Tibial nerve (tissue), 4 donors: ENCODE measurements at places on chromosomes 12 and 14.

DNA sequence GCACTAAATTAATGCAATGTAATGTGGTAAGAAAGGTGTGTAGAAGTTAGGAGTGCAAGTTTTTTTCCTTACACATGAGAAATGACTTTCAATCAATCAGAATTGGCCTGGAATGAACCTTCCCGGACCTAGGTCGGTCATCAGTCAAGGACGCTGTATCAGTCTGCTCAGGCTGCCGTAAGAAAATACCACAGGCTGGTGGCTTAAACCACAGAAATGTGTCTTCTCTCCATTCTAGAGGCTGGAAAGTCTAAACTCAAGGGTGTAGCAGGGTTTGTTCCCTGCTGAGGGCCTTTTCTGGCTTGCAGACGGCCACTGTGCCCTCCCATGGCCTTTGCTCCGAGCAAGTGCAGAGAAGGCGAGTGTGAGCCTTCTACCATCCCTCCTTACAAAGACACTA, 86.6 kb upstream of the DYNC1H1 start:
- DNase-seq: no peak

- DNase-seq: no peak
Observed at GRCh38 chr14:92348154-92348553, 25.2 kb downstream of the SLC24A4 start.

DNA sequence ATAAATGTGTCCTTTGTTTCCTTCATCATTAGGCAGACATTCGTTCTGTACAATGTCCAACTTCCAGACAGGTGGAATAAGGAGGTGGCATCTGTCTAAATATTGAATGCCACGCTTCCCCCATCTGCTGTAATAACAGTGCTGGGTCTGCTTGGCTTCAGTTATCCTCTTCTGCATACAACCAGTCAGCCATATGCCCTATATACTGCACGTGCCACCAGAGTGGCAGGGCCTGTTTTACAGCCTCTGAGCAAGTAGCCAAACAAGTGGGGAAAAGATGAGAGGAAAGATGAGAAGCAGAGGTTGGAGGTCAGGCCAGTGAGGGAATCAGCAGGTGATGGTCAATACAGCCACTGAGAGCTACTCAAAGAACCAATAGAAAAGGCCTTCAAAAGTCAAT, 55.4 kb downstream of the OTX2 start:
- no peak for DNase-seq

DNA sequence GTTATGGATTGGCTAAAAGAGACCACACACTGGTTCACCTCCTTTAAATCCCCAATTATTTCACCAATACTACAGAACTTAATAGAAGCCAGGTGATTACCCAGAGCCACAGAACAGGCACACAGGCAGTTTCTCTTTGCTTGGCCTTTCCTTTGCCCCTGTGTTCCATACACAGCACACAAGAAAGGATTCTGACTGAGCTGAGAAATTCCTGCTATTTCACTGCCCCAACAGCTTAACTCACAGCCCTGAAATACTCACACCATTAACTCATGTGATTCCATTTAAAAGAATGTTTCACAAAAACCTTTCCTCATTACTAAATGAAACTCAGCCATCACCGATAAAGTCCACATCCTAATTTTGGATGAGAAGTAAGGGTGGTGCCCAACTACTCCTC, 133.6 kb downstream of the MED13L start:
- no peak for DNase-seq

DNA sequence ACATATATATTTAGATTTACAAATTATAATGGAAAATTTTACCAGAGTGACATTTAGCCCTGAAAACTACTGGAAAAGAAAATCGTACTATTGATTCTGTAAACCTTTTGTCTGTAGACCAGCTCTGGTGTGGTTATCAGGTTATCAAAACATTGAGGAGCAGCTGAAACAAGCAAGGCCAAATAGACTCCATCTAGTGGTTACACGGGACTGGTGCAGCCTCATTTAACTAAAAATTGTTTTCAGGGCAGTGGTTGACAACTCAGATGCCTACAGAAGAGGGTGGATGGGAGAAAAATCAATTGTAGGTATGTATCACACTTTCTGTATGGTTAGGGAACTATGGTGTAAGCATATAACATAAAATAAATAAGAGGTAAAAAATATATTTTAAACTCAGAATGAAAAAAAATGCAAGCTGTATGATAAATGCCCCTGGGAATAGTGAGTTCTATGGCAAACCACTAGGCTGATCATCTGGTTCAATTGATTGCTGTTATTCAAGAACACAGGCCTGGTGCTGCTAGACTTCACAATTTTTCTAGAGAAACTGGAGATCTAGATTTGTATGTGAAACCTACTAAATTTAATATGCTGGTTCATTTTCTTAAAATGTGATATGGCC, 51.2 kb downstream of the ACSS3 start:
- no peak for DNase-seq

GRCh38 chr12:96521895-96522682, 32.7 kb downstream of the CFAP54 start:
- no peak for DNase-seq
